ENCODE measurements at places on chromosomes 11 and 22. TPM values are rescaled to one million over a fixed set of nuclear protein-coding genes. Genes with fewer than 3 reads are reported as not detected.

ELF5 gene
- total RNA-seq, result not detected

AIP gene
- 78.5 TPM for total RNA-seq

RTN3 gene
- 39.0 TPM for total RNA-seq

SMIM35 gene
- total RNA-seq, result not detected

DAGLA gene
- total RNA-seq, result 0.91 TPM

BTG4 gene
- total RNA-seq, result not detected

MMP1 gene
- total RNA-seq, result 1.9 TPM

PARVG gene
- total RNA-seq, result 9.5 TPM

RHOD gene
- not detected for total RNA-seq

LARGE2 gene
- total RNA-seq, result 1.0 TPM

GGTLC3 gene
- total RNA-seq, result not detected

GRM5 gene
- not detected for total RNA-seq

BARX2 gene
- total RNA-seq, result 0.51 TPM

FERMT3 gene
- total RNA-seq, result 5.7 TPM

C11orf98 gene
- total RNA-seq, result 116 TPM

C11orf91 gene
- total RNA-seq, result not detected

SEPTIN3 gene
- 0.77 TPM for total RNA-seq

MRGPRF gene
- not detected for total RNA-seq

C11orf71 gene
- 6.9 TPM for total RNA-seq

WT1 gene
- total RNA-seq, result 10.7 TPM

PATE2 gene
- total RNA-seq, result 0.29 TPM

CDHR5 gene
- not detected for total RNA-seq

OR10G6 gene
- total RNA-seq, result not detected

NEFH gene
- not detected for total RNA-seq

CSNK2A3 gene
- 1.3 TPM for total RNA-seq

SNU13 gene
- total RNA-seq, result 98.8 TPM

REXO2 gene
- 159 TPM for total RNA-seq

CNTF gene
- total RNA-seq, result 1.8 TPM

BAIAP2L2 gene
- 16.2 TPM for total RNA-seq

SHANK3 gene
- 0.46 TPM for total RNA-seq

LRRC56 gene
- total RNA-seq, result 0.11 TPM

HYOU1 gene
- total RNA-seq, result 172 TPM

FDXACB1 gene
- 3.5 TPM for total RNA-seq

MYRF gene
- 0.68 TPM for total RNA-seq

SCGB1A1 gene
- not detected for total RNA-seq

TRIM51 gene
- total RNA-seq, result not detected

PKDREJ gene
- not detected for total RNA-seq

CHST1 gene
- 4.0 TPM for total RNA-seq

CRYBA4 gene
- not detected for total RNA-seq

Data from Daoy (cell line).